ENCODE measurements at places on chromosomes 6 and 20.

- no peak for DNase-seq
Observed at GRCh38 chr6:76073281-76073680, 819 bp upstream of the IMPG1 start.

DNA sequence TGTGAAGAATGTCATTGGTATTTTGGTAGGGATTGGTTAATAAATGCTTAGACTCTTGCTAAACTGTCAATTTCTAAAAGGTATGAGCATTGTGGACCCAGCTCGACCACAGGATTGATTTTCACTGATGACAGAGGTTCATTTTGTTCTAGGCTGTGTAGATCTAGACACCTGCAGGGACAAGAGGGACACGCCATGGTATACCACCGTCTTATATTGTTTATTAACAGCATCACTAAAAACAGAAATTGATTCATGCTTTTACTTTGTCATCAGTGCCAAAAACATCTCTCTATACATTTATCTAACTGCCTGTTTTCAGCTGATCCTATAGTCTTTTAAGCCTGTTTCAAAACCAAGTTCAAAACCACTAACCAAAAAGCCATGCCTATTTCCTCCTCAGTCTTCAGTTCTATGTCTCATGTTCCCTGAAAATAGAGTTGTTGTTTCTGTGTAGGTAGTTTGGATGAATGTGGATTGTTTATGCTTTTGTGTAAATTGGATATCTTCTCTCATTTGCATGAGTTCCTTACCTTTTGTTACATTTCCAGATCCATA lies 109.8 kb downstream of the JAG1 start:
- no peak for DNase-seq

- DNase-seq: no peak
Observed at GRCh38 chr6:48641544-48641943, 530.5 kb upstream of the PTCHD4 start.

DNA sequence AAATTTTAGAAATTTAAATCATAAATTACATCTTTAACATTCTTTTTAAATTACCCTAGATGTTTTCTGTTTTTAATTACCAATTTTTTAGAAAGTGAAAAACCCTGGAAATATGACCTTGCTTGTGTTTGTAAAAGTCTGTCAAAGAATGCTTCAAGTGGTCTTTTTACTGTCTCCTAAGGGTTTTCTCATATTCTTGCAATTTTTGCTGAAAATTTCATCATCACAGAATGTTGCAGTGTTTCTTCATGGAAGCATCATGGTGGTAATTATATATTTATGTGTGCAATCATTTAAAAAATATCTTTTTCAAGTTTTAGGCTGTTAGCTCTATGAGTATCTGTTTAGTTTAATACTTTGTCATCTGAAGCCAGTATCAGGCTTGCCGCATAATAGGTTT lies 178.2 kb downstream of the HDGFL1 start:
- no peak for DNase-seq

- DNase-seq: no peak
Observed at GRCh38 chr6:73515204-73515655, 5.6 kb downstream of the EEF1A1 start.

DNA sequence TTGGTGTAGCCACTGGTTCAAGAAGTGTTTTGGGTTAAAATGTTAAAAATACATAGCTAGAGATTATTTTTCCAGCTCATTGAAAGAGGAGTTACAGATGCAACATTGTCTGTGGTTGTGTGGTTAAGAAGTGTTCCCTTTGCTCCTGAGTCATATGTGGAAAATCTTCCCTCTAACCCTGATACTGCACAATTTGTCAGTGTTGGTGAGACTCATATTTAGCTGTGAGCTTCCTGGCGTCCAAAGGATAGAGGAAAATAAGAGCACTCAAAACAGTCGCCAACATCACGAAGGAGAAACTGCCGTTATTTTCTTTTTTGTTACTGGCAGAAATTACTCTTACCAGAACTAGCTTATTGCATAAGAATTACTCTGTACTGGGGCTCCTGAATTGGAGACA lies 250.4 kb downstream of the CDH4 start:
- no peak for DNase-seq

- no peak for DNase-seq
Observed at GRCh38 chr6:75530696-75531095, 37.1 kb upstream of the FILIP1 start.
